ENCODE measurements at places on chromosomes 2 and 18.

DNA sequence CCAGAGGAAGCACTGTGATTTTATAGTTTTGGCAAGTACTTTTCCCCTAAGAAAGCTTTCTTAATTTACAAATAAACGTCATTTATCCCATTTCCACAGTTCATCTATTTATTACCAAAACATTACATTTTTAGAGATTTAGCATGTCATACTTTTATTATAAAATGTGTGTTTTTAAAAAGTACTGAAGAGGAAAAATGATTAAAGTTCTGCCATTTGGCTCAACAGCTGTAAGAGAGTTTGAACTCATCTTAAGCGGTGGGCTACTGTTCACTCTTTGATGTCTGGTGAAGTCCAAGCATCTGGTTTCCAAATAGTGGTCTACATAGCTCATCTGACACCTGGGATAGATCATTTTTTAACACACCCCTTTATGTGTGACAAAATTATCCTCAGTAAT, 51.3 kb upstream of the TANC1 start:
- no peak for DNase-seq

DNA sequence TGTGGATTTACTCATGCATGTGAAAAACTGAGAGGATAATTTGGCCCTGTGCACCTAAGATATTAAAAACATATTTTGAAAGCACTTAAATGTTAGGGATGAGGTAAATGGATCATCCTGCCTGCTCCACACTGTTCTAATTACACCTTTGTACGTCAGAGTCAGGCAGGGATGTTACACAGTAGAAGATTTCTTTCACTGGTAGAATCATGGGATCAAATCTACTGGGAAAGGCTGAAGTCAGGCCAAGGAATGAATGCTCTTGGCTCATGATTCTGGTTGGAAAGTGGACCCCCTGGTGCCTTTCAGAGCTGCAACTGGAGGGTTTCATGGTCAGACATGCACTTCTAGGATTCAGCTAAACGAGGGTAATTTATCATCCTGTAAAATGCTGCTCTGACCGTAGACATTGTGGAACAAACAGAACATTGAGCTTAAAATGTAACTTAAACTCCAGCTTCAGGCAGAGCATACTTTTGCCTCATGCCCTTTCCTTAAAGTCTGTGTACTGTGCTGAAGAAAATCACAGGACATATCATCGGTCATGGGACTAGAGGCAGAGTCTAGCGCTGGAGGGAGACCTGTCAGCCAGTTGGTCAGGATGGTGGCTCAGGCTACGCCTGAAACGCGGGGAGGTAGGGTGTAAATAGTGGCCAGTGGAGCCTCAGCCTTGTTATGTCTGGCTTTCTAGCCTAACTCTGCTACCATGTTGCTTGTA, 4.9 kb downstream of the KCNE4 start:
- DNase-seq = no peak

DNA sequence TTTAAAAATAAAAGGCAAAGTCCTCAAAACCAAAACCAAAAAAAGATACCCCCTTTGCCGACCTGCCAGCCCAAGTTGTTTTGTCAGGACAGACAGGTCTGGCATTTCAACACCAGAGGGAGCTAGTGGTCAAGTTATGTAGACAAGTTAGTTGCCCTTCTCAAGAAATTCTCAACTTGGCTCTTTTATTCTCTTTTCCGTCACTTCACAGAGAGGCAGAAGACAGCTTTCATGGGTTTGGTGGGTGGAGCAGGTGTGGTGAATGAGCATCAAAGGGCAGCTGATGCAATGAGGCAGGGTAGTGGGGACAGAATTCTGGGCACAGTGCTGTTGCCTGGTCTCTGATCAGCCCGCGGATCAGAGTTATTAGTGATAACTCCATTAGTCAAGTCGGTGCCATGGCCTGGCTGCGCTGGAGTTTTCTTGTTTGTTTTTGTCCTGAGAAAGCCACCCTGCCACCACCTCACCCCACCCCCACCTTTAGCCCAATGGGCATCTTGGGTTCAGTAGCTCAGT, 303.7 kb upstream of the EPAS1 start:
- DNase-seq = peak; percentile 21

DNA sequence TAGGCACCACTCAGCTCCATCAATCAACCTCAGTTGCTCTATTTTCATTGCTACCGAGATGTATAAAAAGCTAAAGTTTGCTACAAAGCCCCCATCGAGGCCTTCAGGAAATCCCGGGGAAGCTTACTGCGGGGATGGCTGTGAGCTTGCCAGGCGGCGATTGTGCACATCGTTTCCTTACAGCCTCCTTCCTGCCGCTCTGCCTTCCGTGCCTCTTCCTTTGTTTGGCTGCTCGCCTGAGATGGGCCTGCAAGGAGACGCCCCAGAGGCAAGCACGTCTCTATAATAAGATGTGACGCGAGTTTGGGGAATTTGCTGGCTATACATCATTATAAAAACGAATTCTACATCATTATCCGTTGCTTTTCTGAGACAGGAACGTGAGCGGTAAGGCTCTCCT, 41.6 kb downstream of the DHRS9 start:
- DNase-seq = no peak

GRCh38 chr2:232456296-232457120, 555 bp downstream of the ALPI start:
- no peak for DNase-seq

DNA sequence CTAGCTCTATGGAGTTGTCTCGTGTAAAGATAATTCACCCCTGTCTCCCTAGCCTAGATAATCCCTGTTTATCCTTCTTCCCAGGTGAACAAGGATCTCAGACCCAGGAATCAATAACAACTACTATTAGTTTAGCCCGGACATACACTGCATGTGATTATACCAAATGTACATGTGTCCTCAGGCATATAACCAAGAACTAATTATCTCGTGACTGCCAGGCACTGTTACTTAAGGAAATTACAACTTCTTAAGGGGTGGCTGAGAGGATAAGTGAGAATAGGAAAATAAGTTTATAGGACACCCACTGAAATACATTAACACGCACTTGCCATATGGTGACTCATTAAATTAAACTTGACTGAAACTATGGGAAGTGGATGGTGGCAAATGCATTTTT, 126.6 kb downstream of the CNTNAP5 start:
- no peak for DNase-seq

- no peak for DNase-seq
Measured at GRCh38 chr2:160371251-160372009, 122.2 kb downstream of the RBMS1 start.

GRCh38 chr2:178871536-178871935, 64.3 kb upstream of the TTN start:
- DNase-seq = no peak

DNA sequence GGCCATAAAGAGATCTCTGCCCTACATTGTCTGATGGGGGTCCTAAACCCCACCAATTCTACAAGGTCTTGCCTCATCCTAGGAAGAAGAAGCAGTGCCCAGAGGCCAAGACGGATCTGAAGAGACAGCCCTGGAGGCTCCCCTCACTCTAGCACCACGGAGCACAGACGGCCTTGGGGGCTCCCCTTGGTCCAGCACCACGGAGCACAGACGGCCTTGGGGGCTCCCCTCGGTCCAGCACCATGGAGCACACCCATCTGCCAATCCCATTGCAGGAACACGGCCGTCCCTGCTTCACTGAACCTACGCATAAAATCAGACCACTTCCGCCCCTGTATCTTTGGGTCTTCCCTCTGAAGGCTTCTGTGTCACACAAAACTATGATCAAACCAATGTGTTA, 215.1 kb upstream of the SALL3 start:
- DNase-seq = no peak

DNA sequence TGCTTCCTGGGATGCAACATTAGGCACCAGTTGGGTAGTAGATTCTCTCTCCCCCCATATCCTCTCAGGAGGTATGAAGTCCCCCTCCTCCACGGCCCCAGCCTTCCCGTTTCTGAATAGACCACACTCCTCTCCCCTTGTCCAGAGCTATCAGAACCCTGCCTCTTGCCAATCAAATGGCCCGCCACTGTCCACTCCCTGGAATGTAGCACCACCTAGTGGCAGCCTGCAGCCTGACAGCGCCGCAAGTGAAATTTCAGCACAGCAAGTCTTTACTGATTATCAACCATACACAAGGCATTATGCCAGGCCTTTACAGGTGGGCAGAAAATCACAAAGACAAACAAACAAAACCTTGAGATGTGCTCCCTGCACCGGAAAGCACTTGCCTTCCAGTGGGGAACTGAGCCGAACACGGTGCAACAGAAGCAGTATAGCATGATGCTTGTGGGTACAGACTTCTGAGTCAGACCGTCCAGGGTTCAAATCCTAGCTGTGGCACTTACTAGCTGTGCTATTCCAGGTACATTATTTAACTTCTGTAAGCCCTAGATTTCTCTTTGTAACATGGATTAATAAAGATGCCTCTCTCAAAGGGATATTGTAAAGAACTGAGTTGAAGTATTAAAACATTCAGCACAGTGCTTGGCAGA, 174.0 kb downstream of the SMAD2 start:
- peak; percentile 12 for DNase-seq

DNA sequence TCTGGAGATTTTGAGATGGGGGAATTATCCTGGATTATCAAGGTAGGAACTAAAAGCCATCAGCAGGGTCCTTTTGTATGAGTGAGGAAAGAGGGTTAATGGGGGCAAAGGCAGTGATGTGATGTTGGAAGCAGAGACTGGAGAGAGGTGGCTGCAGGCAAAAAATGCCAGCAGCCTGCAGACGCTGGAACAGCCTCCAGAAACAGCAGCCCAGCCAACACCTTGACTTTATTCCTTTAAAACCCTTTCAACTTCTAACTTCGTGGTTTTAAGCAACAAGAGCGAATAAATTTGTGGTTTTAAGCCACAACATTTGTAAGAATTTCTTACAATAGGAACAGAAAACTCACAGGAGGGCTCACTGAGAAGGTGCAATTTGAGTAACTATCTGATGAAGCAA, 523.1 kb upstream of the HS6ST1 start:
- no peak for DNase-seq

DNA sequence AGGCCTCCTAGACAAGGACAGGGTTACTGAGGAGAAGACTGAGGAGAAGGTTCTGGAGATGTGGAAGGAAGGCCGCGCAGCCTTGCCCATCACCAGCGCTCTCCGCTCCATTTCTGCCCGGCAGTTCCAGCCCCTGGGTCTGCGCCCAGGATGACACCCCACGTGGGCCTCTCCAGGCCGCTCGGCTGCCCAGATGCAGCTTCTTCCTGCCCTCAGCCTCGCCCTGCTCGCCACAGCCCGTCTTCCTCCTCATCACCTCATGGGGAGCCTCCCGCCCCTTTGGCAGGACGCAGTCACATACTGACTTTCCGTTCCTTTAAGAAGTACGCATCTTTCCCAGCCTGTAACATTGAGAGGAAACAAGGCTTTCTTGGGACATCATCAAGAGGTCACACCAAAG, 37.1 kb downstream of the SNTG2 start:
- DNase-seq = no peak

DNA sequence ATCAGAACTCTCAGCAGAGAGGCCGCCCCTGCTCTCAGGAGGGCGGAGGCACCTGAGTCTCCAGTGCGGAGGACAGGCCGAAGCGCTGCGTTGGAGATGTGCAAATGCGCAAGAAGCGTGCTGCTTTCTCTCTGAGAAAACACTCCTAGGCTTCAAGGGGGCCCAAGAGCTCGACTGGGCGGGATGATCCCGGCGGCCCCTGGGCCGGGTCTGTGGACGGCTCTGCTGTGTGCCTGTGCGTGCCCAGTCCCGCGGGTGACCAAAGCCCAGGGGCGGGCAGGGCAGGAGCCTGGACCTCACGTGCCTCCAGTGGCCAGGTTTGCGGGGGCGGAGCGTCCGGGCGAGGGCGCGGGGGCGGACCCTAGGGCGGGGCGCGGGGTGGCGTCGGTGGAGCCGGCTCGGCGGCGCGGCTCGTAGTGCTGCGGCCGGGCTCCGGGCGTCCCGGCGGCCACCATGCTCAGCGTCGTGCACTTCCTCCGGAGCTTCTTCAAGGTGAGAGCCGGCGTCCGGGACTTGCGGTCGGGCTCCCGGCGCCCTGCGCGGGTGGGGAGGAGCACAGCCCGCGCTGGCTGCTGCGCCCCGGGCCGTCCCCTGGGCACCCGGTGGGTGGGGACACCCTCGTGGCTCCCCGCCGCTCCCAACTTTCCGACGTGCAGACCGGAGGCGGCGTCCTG, at the start of gene ARHGEF4:
Gene ARHGEF4 (plus strand): TSS at position 414 of the 674 bp plus-strand sequence. CDS start 40 bp downstream, at position 454.
- no peak for DNase-seq

- no peak for DNase-seq
Measured at GRCh38 chr2:183031911-183032794, 6.1 kb downstream of the NCKAP1 start.

- no peak for DNase-seq
Measured at GRCh38 chr2:108616751-108617161, 82.5 kb downstream of the LIMS1 start.

DNA sequence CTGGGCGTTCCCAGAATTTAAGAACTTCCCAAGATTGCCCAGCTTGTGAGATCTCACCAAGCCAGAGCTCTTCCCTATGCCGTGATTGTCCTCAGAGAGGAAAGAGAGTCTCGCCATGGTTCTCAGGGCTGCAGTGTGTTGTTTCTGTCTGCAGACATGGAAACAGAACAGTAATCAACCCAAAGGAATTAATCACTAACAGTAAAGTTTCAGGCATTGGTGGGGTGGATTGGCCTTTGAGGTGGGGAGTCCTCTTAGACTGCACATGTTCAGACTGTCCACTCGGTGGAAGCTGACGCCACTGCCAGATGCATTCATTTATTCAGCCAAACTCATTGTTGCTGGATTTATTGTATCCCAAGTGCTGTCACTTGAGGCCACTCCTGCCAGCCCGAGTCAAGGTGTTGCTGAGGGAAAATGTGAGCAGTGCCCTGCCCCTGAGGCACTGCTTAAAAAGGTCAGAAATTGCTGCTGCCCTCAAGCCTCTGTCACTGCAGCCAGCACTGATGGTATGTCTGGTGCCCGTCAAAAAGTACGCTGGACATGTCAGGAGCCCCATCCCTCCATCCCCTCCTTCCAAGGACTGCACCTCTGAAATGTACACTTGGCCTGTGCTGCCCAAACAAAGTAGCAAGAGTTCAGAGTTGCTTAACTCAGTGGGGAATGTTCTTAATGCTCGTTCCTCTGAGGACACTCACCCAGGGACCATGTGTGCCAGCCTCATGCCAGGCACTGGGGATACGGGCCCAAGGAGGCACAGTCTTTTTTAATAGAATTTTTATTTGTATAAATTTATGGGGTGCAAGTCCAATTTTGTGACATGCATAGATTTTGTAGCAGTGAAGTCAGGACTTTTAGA, 201.0 kb downstream of the GLI2 start:
- no peak for DNase-seq

GRCh38 chr2:53424902-53425301, 342.7 kb upstream of the CHAC2 start:
- no peak for DNase-seq

GRCh38 chr2:224412141-224413015, 10.5 kb upstream of the FAM124B start:
- no peak for DNase-seq

GRCh38 chr18:10511236-10511635, 14.6 kb upstream of the NAPG start:
- no peak for DNase-seq

DNA sequence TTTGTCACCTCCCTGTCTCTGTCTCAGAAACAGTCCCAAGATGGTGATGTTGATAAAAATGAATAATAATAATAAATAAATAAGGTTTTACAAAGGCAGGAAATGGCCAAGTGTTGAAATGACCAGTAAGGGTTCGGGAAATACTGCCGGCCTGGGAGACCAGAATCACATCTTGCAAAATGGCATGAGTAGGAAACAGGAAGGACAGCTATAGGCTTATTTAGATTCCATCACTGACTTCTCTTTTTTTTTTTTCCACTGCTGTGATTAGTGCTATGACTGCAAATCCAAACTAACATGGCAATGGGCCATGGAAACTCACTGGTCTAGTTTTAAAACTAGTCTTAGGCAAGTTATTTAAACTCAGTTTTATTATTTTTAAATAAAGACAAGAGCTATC, 60.6 kb downstream of the SCN1A start:
- DNase-seq = no peak

GRCh38 chr2:108536133-108536780, 2.0 kb downstream of the LIMS1 start:
- no peak for DNase-seq
